ENCODE measurements at places on chromosomes 6 and 20. TPM values are rescaled to one million over a fixed set of nuclear protein-coding genes. Genes with fewer than 3 reads are reported as not detected.

DNA sequence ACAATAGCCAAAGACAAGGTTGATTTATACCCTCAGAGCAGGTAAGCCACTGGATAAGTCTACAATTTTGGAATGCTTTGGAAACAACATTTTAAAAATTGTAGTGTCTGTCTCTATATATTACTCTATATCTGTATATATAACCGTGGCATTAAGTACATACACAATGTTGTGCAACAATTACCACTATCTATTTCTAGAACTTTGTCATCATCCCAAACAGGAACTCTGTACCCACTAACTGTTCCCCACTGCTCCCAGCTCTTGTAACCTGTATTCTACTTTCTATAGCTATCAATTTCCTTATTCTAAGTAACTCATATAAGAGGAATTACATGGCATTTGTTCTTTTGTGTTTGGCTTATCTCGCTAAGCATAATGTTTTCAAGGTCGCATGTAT lies 78.2 kb upstream of the ASCC3 start:
- DNase-seq: no peak

DNA sequence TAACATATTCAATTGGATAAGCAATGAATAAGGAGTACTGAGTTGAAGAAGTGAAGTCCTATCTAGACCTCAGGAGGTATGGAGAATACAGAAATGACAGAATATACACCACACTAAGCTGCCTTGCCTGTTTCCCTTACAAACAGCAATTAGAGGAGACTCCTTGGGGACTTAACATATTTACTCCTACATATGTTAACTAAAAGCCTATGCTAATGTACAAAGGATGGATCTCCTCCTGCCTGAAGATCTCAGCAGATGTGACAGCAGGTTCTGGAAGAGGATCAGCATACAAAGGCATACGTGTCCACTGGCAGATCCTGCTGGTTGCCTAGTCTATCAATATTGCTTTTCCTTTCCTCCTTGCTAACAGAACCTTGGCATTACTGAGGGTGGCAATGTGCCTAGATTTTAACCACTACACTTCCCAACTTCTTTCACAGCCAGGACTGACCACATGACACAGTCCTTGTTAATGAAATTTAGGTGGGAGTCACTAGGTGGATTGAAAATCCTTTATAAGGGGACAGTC lies 29.6 kb downstream of the PRKN start:
- DNase-seq: no peak

Gene FAM83C
- not detected for polyA plus RNA-seq

Gene SRMS
- polyA plus RNA-seq: not detected

GRCh38 chr6:100166956-100167355 lies 172.9 kb upstream of the MCHR2 start:
- DNase-seq: no peak

GRCh38 chr6:52231406-52232127 lies 12.7 kb downstream of the IL17F start:
- DNase-seq: no peak

All from right cardiac atrium (tissue), 5 donors.